CD8-positive, alpha-beta memory T cell (primary cell): ENCODE measurements at places on chromosomes 12 and 14. TPM values are rescaled to one million over a fixed set of nuclear protein-coding genes. Genes with fewer than 3 reads are reported as not detected.
A peak's percentile ranks its signal among the peaks of the same experiment; 100 is the strongest.

DNA sequence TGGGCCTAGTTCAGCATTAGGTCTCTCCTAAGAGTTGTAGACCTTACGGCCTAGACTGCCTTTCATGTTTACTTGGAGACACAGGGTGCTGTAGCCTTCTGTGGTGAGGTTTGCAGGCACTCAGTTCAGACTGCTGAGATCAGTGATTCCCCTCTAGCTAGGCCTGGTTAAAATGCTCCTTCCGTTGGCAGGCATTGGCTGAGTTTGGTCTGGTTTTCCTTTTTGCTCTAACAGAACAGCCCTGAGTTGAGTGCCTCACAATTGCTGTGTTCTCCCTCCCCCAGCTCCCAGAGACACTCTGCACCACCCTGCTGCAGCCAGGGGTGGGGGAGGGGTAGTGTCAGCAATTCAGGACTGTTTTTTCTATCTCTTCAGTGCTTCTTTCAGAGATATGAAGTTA lies 178.9 kb upstream of the DYRK2 start:
- DNase-seq, result no peak

DNA sequence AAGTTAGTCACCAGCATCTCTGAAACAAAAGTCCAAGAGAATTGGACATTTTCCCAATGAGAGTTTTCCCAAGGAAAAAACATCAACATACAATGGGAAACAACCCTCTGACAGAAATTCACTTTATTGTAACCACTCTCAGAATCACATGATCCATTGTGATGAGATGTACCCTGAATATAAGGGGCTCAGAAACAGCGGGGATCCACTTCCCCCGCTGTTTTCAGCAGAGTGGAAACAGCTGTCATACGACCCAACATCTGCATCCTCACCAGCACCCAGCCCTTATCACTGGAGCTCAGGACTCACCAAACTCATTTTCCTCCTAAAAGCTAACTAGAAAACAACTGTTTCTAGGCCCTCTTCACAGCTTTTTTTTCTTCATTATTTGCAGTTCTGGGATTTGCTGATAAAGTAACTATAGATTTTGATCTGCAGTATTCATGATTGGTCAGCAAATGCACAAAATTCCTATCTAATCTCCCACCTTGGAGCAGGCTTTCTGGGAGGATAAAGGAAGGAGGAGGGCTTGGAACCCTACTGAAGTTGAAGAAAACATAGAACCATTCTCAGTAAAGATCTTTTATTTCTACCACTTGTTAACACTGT lies 31.3 kb downstream of the CORO1C start:
- no peak for DNase-seq

- DNase-seq, result peak; percentile 11
These were observed 88.0 kb upstream of the TMEM260 start for GRCh38 chr14:56491299-56492285.

DNA sequence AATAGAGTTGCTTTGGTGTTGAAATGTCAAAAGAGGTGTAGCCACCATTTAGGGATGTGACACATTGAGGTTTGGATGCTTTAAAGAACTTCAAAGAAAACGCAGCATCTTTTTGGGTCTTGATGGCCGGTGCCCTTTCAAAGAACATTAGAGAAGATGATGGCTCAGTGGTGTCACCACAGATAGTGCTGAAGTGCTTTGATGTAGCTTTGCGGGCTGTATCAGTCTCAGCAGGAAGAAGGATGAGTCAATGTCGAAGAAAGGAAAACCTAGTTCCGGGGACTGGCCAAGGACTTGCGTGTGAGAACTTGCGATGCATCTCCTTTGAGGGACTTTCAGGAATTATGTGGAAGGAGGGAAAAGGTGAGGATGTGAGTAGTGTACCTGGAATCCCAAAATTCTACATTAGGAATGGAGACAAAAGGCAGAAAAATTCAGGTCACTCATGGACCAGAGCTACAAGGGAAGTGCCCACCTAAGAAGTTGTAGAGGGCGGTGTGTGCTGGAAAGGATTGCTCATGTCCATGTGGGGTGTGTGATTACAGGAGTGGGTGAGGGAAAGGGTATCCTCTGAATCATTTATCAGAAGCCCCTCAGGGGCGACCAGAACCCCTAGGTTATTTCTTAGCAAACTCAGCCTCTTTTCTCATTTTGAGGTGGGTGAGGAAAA lies 39.7 kb upstream of the GZMB start:
- DNase-seq, result peak; percentile 61

DNA sequence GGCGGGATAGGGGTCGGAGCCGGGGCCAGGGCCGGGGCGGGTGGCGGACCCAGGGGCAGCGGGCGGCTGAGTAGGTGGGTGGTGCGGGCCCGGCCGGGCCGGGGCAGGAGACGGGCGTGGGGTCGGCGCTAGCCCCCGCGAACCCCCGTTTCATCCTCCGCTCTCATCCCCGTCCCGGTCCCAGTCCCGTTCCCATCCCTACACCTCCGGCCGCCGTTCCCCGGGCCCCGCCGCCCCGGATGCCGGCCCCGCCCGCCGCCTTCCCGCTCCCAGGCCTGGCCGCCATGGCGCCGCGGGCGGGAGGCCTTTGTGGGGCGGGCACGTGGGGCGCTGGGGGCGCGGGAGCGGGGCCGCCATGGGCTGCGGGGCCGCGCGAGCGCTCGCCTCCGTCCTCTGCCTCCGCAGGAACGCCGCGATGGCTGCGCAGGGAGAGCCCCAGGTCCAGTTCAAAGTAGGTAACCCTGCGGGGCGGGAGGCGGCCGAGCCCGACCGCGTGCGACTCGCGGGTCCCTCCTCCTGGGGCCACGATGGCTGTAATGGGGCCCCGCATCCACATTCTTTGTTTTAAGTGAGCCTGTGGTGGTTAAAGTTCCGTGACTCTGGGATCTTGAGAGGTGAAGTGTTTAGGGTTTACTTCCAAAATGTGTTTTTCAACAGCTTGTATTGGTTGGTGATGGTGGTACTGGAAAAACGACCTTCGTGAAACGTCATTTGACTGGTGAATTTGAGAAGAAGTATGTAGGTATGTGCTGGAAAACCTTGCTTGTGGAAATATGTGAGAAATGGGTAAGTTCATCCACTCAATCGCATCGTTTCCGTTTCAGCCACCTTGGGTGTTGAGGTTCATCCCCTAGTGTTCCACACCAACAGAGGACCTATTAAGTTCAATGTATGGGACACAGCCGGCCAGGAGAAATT lies 572 bp downstream of the RAN start:
- peak; percentile 44 for DNase-seq

DNA sequence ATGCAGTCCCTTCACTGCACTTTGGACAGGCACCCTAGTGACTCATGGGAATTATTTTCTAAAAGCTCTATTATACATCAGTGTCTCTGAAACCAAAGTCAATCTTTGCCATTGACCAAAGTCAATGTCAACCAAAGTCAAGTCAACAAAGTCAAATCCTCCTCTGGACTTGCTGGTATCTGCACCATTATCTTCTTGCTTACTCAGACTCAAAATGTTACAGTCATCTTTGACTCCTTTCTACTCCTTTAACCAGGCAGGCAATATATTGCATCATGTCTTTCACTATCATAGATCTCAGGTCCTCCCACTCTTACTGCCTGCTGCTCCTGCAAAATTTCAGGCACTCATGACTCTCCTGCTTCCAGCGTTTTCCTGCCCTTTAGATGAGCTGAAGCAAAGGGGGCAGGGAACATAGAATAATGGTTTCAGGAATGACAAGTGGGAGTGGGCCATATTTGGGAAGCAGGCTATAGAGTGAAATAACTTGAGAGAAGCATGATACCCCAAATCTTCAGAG lies 39.2 kb downstream of the IGF1 start:
- DNase-seq, result no peak

- peak; percentile 12 for DNase-seq
These were observed at the start of gene SOCS2 for GRCh38 chr12:93571925-93572711. Gene SOCS2 (plus strand): TSS chr12:93572675. CDS start chr12:93572898, 223 bp downstream.

The SLC6A15 gene
- total RNA-seq, result not detected

The PLCZ1 gene
- not detected for total RNA-seq

The MARCHF9 gene
- total RNA-seq, result 26.3 TPM

The OR4K1 gene
- total RNA-seq, result not detected
